ENCODE measurements at places on chromosomes 4 and X.
A peak's percentile ranks its signal among the peaks of the same experiment; 100 is the strongest.

- H3K36me3 ChIP-seq = peaks cover 31% of the 10 kb centered on the region
- peak overlapping the region; percentile 41 for H3K27ac ChIP-seq
- no peaks in the 10 kb centered on the region for H3K27me3 ChIP-seq
- 0 out of 2 replicates have a peak overlapping the region, but pooled peaks have one; percentile 10 for H3K4me3 ChIP-seq
- DNase-seq = peak; percentile 41
These were observed 16.7 kb downstream of the SLC7A11 start for GRCh38 chr4:138225477-138225876.

DNA sequence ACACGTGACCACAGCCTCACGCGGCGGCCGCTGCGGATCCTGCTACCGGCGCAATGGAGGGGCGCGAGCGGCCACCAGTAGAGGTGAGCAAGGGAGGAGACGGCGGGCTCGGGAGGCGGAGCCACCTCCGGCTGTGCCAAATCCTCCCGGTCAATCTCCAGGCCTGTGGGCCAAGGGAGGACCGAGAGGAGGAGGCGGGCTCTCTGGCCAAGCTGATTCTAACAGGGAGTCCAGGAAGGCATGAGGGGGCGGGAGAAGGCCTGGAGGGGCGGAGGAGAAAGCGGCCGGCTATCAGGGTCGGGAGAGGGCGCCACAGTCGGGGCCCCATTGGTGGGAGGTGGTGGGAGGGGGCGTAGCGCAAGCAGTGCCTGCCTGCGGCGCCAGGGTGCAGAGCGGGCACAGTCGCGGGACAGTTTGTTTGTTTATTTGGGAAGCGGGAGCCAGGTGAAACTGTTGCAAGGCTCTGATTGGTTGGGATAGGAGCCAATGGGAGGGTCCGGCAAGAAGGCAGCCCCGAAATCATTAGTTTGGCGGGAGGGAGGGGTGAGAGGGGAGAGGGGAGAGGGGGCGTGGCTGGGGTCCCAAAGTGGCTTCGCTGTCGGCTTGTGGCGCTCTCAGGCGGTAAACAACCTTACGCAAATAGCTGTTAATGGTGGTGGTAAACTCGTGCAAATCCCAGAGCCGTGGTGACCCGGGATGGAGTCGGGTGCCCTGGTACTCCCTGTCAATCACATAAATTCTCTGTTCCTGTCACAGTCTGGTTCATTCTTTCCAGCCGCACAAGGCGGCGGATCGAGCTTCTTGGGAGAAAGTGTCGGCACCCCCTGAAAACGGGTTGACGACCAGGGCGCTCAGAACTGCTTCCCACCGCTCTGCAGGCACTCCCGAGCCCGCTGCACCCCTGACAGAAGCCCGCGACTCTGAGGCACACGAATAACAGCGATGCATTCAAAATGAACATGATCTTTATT, at the start of gene IRS4:
TSS of gene IRS4 (minus strand) at position 55 of the 971 bp plus-strand sequence.
- peak; percentile 36 for DNase-seq
- H3K27ac ChIP-seq = no peak within 1 kb of the TSS
- no peaks in the 10 kb centered on the region for H3K36me3 ChIP-seq
- peak within 1 kb of the TSS; percentile 57 for H3K4me3 ChIP-seq

DNA sequence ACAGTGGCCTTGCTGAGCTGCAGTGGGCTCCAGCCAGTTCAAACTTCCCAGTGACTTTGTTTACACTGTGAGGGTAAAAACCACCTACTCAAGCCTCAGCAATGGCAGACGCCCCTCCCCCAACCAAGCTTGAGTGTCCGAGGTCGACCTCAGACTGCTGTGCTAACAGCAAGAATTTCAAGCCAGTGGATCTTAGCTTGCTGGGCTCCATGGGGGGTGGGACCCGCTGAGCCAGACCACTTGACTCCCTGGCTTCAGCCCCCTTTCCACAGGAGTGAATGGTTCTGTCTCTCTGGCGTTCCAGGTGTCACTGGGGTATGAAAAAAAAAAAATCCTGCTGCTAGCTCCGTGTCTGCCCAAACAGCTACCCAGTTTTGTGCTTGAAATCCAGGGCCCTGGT, 168.9 kb upstream of the INTU start:
- no peak overlapping the region for H3K27ac ChIP-seq
- no peaks in the 10 kb centered on the region for H3K27me3 ChIP-seq
- DNase-seq = no peak
- no peaks in the 10 kb centered on the region for H3K4me1 ChIP-seq
- no peaks in the 10 kb centered on the region for H3K36me3 ChIP-seq

DNA sequence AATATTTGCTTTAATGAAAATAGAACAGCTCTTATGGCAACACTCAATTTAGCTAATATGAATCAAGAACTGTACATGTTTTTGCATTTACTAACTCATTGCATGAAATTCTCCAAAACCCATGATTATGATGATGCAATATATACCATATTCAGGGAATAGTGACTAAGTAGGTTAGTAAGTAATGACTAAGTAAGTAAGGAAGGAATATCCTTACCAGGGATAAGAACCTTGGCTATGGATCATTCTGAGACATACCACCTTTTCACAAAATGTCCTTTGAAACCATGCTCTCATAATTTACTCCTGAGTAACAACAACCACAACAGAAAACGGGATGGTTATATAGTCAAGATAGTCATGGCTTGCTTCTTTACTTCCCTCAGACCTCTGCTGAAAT, 1513.0 kb downstream of the STIM2 start:
- H3K4me3 ChIP-seq = peak overlapping the region; percentile 47
- peaks cover 62% of the 10 kb centered on the region for H3K4me1 ChIP-seq
- no peaks in the 10 kb centered on the region for H3K36me3 ChIP-seq
- peak; percentile 77 for DNase-seq
- H3K27me3 ChIP-seq = no peaks in the 10 kb centered on the region
- peak overlapping the region; percentile 63 for H3K27ac ChIP-seq

DNA sequence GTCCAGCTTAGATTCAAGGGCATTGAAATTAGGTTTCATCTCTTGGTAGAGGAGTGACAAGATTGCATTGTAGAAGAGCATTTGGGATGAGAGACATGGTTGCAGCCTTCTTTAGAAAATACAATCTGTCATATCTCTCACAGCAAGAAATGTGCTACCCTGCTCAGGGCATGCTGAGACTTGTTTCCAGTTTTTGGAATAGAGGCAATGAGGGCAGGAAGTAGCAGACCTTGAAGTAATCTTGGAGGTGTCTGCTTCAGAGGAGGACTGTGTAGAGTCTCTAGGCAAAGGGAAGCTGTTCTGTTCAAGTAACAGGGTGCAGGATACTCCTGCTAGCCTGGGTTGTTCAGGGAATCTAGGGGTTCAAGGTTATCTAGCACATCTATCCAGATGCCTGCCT, 116.1 kb upstream of the ZNF827 start:
- no peaks in the 10 kb centered on the region for H3K36me3 ChIP-seq
- no peak for DNase-seq
- H3K4me1 ChIP-seq = peaks cover 38% of the 10 kb centered on the region
- no peak overlapping the region for H3K4me3 ChIP-seq
- no peak overlapping the region for H3K27ac ChIP-seq

DNA sequence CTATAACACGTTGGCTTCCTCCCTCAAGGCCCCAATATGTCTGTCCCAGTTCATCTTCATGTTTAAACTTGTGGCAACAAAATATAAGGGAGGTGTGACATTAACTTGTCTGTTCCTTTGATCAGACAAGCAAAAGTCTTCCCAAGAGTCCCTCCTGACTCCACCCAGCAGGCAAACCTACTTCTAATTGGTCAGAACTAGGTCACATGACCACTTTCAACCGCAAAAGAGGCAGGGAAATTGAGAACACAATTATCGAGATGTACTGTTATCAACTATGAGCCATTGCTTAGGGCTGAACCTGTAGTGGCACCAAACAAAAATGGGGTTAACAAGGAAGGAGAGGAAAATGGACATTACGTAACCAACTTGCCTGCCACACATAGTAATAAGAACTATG, 246.8 kb upstream of the TET2 start:
- no peak overlapping the region for H3K4me3 ChIP-seq
- H3K27ac ChIP-seq = no peak overlapping the region
- no peak for DNase-seq
- no peaks in the 10 kb centered on the region for H3K36me3 ChIP-seq

DNA sequence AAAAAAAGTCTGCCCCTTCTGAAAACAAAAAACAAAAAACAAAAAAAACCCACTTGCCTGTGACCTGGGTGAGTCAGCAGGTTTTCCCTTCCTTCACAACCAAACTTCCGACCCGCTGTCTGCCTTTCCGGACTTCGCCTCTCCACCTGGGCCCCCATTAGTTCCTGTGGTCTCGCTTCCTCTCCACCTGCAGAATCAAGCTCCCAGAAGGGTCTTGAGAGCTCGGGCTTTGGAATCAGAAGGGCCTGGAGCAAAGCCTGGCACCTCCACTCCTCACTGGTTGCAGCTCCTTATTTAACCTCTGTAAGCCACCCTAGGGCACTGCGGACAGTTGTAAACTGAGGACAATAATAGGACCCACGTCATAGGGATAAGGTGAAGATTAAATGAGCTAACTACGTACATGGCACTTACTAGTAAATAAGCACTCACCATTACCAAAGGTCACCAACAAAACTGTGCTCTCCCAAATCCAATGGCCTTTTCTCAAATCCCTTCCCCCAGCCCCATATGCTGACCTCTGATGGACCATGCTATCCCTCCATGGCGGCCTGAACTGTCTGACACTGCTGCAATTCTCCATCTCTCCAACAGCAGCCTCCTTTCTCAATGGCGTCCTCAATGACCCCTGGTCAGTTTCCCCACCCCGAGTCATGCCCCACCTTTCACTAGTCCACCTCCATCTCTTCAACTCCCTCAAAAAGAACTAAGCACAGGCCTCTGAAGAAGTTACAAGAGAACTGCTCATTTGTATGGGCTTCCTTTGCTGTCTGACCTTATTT, 64.2 kb downstream of the IRF2 start:
- H3K36me3 ChIP-seq = peaks cover 19% of the 10 kb centered on the region
- DNase-seq = no peak
- no peak overlapping the region for H3K4me3 ChIP-seq
- H3K27ac ChIP-seq = no peak overlapping the region
- peaks cover 10% of the 10 kb centered on the region for H3K4me1 ChIP-seq

- no peaks in the 10 kb centered on the region for H3K27me3 ChIP-seq
- DNase-seq = no peak
- no peaks in the 10 kb centered on the region for H3K36me3 ChIP-seq
These were observed 276.3 kb downstream of the STPG2 start for GRCh38 chr4:97866821-97867556.

DNA sequence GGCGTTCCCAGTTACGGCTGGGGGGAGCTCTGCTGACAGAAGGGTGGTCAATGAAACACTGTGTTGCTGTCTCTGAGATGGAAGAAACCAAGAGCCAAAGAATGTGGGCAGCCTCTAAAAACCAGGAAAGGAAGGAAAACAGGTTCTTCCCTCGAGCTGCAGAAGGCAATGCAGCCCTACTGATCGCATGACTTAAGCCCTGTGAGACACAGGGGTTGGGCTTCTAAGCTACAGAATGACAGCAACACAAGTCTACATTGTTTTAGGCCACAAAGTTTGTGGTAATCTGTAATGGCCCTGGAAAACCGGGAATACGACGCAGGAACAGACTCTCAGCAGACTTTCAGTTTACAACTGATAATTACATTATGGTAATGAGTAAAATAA, 38.2 kb upstream of the MTNR1A start:
- no peak overlapping the region for H3K4me3 ChIP-seq
- no peaks in the 10 kb centered on the region for H3K27me3 ChIP-seq
- peaks cover 59% of the 10 kb centered on the region for H3K36me3 ChIP-seq
- no peak overlapping the region for H3K27ac ChIP-seq
- H3K4me1 ChIP-seq = no peaks in the 10 kb centered on the region

DNA sequence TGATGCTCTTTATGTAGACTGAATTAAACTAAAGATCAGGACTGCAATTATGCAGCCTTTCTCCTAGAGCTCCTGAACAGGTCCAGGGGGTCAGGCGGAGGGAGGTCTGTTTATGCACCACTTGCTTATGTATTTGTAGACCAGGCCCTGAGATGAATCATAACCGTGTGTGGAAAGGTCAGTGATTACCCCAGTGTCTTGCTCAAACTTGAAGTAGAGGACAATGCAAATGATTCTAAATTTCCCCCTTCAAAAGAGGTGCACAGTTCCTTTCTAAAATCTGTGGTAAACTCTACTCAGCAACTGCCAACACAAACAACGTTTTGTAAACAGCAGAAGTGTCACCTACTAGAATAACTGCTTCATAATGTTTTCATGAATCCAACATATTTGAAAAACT, 13.0 kb upstream of the TBC1D9 start:
- H3K4me1 ChIP-seq = no peaks in the 10 kb centered on the region
- no peak overlapping the region for H3K27ac ChIP-seq
- H3K36me3 ChIP-seq = no peaks in the 10 kb centered on the region

DNA sequence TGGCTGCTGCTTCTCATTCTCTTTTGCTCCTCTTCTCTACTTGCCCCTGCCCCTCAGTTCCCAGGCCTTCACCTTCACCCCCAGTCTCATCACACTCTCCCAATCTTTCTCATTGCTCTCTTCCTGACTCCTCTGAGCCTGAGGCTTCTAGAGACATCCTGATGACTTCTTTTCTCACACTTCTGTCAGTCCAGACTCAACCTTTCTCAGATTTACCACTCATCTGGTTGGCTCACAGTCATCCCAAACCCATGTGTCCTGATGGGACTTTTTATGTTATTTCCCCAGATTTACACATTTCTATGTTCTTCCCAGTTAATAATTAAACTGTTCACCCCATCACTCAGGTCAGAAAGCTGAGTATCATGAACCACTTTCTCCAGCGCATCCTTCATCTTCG, 68.0 kb downstream of the TMA16 start:
- H3K27ac ChIP-seq = no peak overlapping the region
- no peaks in the 10 kb centered on the region for H3K36me3 ChIP-seq
- H3K27me3 ChIP-seq = peaks cover 9% of the 10 kb centered on the region
- no peaks in the 10 kb centered on the region for H3K4me1 ChIP-seq
- no peak for DNase-seq
- no peak overlapping the region for H3K4me3 ChIP-seq

GRCh38 chrX:109714340-109714958, 18.6 kb downstream of the ACSL4 start:
- peak overlapping the region; percentile 49 for H3K27ac ChIP-seq
- no peaks in the 10 kb centered on the region for H3K36me3 ChIP-seq
- peak; percentile 65 for DNase-seq
- H3K27me3 ChIP-seq = no peaks in the 10 kb centered on the region

GRCh38 chrX:40964633-40965586, 120.3 kb upstream of the USP9X start:
- no peak overlapping the region for H3K4me3 ChIP-seq
- no peaks in the 10 kb centered on the region for H3K36me3 ChIP-seq
- H3K27me3 ChIP-seq = no peaks in the 10 kb centered on the region
- H3K27ac ChIP-seq = no peak overlapping the region

- H3K27ac ChIP-seq = no peak overlapping the region
- H3K36me3 ChIP-seq = no peaks in the 10 kb centered on the region
- no peak for DNase-seq
- peaks cover 13% of the 10 kb centered on the region for H3K4me1 ChIP-seq
- no peaks in the 10 kb centered on the region for H3K27me3 ChIP-seq
- no peak overlapping the region for H3K4me3 ChIP-seq
These were observed 102.7 kb upstream of the TBC1D9 start for GRCh38 chr4:140858897-140859296.
